ENCODE measurements at places on chromosomes 11 and 22.

DNA sequence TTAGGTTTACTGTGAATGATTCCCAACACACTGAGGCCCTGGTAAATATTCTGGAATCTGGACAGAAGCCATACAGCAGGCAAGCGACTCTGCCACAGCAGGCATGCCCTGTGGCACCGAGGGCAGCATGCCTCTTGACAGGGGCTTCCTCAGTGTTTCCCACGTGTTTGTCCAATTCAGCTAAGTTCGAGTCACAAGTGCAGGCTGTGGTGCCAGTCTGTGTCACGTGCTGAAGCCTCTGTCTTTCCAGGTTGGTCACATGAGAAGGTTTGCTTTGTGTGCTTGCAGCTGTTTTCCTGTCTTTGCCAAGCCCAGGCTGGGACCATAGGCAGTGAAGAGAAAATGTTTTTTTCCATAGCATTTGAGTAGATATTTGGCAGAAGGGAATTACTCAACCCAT lies 2.4 kb upstream of the PPFIBP2 start:
- DNase-seq, result no peak

- DNase-seq, result no peak
These were observed 67.4 kb downstream of the ZNRF3 start for GRCh38 chr22:28950617-28951411.

DNA sequence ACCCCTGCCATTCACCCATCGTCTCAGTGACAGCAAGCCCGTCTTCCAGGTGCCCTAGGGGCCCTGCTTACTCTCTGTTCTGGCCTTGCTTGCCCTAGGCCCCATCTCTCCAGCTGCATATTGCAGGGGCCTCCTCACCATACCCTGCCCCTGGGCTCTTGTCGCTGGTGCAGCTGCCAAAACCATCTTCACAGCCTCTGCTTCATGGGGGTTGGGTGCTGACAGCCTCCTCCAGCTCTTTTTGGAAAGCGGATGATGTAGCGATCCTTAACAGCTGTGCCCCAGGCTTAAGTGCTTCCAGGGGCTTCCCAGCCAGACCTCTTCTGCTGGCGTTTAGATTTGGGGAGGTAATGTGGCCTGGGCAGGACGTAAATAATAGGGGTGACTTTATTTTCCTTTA lies 61.2 kb upstream of the SUSD2 start:
- DNase-seq, result no peak

GRCh38 chr11:76732643-76733042 lies 50.5 kb upstream of the TSKU start:
- no peak for DNase-seq

DNA sequence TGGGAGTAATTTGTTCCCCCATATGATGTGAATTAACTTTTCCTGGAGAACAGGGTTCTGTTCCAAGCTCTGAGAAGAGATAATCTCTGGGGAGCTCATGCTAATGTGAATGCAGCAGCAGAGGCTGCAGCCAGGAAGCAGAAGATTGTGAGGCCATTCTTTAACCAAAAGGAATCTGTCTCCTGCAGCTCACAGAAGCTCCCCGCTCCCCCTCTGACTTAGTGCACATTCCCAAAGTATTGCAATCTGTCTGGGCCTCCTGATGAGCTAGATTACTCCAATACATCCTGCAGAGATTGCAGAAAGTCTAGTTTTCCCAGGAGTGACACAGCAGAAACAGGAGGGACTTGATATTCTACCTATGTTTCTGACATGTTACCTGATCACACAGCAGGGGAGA lies 420.6 kb upstream of the FAT3 start:
- no peak for DNase-seq

- no peak for DNase-seq
These were observed 1.1 kb downstream of the MLC1 start for GRCh38 chr22:50084080-50084477.

GRCh38 chr11:60125956-60126585 lies 37.6 kb downstream of the MS4A2 start:
- no peak for DNase-seq

DNA sequence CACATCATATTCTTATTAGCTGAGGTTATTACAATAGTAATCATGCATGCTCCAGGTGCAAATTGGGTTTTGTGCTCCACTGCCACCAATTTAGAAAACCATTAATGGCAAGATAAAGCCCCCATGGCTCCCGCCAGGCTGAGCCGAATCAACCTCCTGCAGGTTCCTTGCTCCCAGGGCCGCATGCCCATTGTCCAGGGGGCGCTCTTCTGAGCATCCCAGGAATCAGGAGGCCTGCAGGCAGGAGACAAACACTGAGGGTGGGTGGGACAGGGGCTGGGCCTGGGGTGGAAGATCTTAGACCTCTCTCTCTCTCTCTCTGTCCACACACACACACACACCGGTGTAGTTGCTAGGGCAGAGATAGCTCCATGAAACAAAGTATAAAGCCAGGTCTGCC lies 57.4 kb downstream of the BUD13 start:
- DNase-seq, result no peak

DNA sequence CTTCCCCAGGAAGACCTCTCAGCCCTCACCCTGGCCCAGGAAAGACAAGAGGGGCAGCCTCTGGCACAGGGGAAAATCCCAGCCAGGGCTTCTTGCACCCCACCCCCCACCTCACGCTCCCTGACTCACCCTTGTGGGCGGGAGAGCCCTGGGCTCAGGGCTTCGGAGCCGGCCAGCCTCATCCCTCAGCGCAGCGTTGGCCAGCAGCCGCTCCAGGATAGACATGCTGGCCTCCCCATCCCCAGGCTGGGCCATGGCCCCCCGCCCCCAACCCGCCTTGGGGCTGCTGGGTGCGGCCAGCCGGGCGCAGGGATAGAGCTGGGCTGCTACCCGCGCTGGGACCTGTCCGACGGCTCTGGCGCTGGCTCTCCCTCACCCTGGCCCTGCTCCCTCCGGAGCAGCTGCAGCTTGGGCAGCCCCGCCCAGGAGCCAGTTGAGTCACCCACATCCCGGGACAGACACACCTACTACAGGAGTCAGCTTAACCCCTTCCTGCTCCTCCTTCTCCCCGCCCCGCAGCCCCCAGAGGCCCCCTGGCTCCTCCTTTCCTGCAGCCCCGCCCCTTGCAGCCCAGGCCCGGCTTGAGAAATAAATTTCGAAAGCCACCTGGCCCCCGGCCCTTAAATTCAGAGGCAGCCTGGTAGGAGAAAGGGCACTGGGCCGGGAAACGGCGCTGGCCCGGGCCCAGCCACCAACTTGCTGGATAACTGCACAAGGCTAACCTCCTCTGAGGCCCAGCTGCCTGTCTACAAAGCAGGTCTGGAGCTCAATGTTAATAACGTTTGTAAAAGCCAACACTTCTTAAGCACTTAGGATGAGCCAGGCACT lies 13.4 kb downstream of the TNKS1BP1 start:
- no peak for DNase-seq

DNA sequence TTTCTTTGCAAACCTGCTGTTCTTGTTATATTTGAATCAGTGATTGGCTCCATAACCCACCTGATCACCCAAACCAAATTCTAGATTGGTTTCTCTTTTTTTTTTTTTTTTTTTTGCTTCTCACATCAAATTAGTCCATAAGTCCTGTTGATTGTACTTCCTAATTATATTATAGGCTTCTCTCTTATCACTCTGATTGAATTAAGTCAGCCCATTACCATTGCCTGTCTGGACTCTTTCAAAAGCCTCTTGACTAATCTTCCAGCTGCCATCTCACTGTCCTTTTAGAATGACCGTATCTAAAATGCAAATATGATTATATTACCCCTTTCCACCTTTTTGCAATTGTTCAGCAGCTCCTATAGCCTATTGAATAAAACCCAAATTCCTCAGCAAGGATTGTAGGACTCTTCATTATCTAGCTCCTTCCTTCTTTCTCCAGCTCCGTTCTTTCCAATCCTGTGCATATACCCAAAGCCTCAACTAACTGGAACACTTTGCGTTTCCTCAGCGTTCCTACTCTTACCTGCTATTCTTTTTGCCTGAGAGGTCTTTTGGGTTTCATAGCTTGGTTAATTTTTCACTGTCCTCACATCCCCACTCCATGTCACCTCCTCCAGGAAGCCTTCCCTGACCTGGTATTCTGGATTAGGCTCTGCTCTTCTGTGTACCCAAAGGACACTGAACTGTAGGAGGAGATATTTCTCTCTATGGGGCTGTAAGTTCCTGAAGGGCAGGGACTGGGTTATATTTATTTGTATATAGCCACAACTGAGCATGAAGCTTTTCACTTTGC lies 423.3 kb downstream of the TMEM135 start:
- no peak for DNase-seq

DNA sequence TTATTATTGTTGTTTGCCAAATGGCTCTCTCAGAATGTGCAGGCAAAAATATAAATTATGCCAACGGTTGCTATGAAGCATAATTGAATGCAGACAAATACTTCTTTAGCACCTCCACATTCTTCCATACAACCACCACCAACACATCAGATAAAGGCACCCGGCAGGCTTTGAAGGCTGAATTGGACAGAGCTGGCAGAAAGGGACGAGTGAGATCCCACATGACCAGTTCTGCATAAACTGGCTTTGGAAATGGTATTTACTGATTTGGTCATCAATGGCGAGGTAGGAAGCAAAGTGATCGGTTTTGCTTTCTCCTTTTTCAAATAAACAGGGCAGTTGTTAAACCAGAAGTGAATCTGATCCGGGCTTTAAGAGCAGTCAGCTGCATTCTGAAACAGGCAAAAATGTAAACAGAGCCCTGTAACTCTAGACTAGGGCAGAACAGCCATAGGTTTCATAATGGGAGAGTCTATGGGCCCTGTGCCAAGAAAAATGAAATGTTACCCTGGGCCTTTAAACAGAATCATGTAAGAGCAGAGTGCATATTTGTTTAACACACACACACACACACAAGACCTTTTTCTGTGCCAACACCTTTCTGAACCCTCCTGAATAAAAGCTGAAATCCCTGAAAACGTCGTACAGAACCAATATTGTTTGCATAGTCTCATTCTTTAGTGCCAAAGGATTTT lies 97.7 kb downstream of the MPPED2 start:
- no peak for DNase-seq

DNA sequence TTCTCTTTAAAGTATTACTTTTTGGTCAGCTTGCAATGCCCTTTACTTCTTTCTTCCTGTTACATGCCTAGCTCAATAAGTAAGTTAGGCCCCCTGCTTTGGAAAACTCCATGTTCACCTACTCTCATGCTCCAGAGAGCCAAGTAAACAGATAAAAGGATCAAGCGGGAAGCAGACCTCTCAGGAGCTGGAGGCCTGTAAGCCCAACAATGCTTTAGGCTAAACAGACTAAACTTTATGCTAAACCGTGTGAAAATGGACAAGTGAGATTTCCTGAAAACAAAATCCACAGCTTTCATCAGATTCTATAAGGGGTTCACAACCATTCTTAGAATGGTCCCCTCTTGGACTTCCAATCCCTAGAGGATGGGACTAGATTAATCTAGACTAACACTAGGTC lies 40.2 kb downstream of the CELF1 start:
- no peak for DNase-seq

GRCh38 chr11:70333261-70333660 lies 62.8 kb downstream of the PPFIA1 start:
- no peak for DNase-seq

- no peak for DNase-seq
These were observed 139.0 kb upstream of the GUCY1A2 start for GRCh38 chr11:107157146-107157808.

- DNase-seq, result no peak
These were observed 51.1 kb upstream of the CFAP300 start for GRCh38 chr11:101996111-101996510.

- DNase-seq, result no peak
These were observed 90.8 kb upstream of the APOA1 start for GRCh38 chr11:116928102-116928777.

DNA sequence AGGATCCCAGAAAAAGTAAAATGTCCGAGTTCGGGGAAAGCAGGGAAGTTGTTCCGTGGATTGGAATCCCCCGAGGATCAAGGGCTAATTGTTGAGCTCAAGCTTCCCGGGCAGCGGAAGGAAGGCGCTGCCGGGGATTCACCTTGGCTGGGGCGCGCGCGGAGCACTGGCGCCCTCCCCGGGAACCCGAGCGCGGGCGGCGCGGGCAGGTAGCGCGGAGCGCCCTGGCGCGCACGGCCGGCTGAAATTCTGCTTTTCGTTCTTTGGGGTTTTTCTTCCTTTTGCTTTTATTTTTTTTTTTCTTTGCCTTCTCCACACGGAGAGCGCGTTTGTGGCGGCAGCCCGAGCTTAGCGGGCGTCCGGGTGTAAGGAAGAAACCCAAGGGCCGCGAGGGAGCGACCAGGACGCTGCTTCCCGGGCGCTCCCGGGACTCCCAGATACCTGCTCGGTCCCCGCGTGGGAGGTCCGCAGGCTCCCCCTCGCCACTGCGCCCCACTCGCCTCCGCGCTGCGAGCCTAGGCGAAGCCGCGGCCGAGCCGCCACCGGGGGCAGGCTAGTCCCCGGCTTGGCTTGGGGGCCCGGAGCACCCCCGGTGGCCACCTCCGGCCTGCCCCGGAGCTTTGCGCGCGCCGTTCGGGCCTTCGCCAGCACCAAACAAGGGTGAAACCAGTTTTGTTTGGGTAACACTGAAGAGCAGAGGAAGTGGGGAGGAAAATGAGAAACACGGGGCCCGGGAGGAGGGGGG lies 4.8 kb upstream of the IGF2 start:
- DNase-seq, result no peak

- DNase-seq, result no peak
These were observed 39.4 kb upstream of the LIN7C start for GRCh38 chr11:27545946-27546345.

DNA sequence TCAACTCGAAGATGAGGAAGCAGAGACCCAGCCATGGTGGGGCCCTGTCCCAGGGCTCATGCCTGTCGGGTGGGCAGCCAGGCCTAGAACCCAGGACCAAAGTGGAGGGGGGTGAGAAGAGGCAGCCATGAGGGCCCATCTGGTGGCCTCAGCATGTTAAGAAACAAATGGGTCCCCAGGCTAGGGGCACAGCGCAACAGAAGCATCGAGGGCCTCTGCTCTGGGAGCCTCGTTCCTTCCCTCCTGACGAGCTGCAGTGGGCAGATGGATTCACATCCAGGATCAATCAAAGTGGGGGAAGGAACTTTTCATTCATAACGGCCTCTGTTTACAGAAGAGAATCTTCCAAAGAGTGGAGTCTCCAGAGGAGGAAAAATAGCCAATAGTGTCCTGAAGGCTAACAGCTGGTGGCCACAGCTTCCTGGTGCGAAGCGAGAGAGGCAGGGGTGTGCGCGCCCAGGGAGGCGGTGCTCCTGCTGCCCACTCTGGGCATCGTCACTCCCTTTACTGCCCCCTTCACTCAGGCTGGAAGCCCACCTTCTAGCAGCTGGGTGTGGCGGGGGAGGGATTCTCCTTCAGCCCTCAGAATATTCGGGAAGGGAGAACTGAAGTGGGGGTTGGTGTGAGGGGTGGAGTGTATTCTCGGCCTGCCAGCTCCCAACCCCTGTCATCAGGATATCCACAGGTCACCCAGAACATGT lies 4.3 kb downstream of the CBX7 start:
- no peak for DNase-seq

DNA sequence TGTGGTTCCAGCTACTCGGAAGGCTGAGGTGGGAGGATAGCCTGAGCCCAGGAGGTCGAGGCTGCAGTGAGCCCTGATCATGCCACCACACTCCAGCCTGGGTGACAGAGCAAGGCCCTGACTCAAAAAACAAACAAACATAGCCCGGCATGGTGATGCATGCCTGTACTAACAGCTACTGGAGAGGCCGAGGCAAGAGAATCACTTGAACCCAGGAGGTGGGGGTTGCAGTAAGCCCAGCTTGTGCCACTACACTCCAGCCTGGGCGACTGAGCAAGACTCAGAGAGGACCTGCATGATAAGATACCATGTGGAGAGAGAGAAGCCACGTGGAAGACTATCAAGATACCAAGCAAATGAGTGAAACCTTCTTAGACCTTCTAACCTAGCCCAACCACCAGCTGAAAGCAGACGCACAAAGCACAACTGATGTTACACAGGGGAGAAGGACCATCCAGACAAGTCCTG lies 36.1 kb downstream of the AMBRA1 start:
- DNase-seq, result no peak

- DNase-seq, result no peak
These were observed 121.1 kb downstream of the NXPE2 start for GRCh38 chr11:114799476-114799875.
